Panc1 (cell line): ENCODE measurements at places on chromosomes 11 and 22. TPM values are rescaled to one million over a fixed set of nuclear protein-coding genes. Genes with fewer than 3 reads are reported as not detected.
A peak's percentile ranks its signal among the peaks of the same experiment; 100 is the strongest.

Gene PVALB
- total RNA-seq: not detected

Gene POU2AF2
- not detected for total RNA-seq

Gene UCP3
- 0.46 TPM for total RNA-seq

DNA sequence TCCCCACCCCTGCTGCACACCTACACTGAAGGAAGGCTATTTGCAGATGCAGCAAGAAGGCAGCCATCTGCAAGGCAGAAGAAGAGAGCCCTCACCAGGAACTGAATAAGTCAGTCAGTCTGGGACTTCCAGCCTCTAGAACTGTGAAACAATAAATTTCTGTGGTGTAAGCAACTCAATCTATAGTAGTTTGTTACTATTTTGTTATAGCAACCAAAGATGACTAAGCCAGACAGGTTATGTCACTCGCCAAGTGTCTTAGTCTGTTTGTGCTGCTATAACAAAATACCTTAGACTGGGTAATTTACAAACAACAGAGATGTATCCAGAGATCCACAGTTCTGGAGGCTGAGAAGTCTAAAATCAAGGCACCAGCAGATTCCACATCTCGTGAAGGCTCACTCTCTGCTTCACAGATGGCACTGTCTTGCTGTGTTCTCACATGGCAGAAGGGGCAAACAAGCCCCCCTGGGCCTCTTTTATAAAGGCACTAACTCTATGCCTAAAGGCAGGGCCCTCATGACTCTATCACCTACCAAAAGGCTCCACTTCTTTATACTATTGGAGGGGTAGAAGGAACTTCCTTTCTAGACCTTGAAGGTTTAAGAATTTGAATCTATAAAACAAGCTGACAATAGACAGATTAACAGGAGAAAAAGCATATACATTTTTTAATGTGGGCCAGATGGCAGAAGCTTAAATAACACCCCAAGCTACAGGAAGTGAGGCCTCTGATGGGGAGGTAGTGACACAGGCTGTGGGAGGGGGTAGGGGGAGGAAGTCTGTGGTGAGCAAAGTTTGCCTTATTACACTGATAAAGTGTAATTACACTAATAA, 12.3 kb downstream of the APOL6 start:
- DNase-seq: no peak

DNA sequence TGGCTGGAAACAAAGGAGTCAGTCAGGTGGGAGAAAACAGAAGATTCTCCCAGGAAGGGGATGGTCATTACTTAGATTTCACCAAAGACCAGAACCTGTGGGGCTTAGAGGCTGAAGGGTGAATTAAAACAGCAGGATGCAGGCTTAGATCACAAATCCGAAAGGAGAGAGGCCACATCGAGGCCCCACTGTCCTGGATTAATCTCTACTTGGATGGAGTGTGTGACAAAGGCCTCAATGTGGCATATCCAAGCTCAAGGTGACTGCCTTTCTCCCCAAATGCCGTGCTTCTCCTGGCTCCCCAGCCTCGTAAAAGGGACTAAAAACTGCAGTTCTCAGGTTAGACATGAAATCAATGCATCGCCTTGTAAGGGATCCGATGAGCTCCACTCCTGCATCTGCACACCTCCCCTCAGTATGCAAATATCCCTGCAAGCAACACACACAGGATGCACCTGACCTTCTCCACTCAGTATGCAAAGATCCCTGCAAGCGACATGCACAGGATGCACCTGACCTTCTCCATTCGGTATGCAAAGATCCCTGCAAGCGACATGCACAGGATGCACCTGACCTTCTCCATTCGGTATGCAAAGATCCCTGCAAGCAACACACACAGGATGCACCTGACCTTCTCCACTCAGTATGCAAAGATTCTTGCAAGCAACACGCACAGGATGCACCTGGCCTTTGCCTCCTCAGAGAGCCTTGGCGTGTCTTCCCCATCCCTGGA, 447.4 kb downstream of the BRD1 start:
- no peak for DNase-seq

- peak; percentile 58 for DNase-seq
Observed at GRCh38 chr11:65078151-65078550, 5.7 kb downstream of the CDCA5 start.

DNA sequence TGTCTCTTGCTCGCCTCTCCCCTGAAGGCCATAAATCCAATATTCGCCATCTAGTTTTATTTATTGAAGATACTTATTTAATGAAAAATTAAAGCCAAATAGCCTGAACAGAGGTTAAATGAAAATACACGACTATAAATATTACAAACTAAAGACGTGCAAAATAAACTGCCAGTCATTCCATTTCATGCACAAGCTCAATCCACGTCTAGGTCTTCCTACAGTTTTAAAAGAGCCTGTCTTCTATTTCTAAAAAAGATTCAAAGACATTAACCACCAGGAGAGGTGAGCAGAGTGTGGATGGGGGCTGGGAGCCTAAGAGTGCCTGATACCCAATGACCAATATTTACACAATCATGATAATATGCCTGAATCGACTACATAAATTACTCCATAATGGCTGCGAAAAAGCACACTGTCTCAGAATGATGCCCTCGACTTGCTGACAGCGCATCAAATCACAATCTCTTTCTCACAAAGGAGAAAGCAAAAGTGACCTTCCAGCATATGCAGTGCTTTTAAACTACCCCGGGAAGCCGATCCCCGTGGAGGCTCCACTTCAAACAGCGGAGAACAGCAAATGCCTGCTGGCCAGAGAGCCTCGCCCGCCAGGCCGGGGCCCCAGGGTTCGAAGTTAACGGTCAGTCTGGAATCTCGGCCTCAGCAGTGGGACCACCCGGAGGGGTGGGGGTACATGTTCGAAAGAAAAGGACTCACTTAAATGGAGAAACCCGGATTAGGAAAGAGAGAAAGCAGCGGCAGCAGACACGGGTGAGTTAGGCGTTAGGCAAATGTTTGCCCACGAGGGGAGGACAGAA, 1.7 kb downstream of the FCHSD2 start:
- DNase-seq: no peak

GRCh38 chr11:83827520-83827919, 541.4 kb upstream of the CCDC90B start:
- DNase-seq: no peak
